AG09309 (cell line): ENCODE measurements at places on chromosomes 3 and 15.

- DNase-seq: no peak
These were observed 191.8 kb downstream of the CGGBP1 start for GRCh38 chr3:87867001-87867400.

- DNase-seq: no peak
These were observed 80.1 kb downstream of the SETD2 start for GRCh38 chr3:47083786-47084185.

DNA sequence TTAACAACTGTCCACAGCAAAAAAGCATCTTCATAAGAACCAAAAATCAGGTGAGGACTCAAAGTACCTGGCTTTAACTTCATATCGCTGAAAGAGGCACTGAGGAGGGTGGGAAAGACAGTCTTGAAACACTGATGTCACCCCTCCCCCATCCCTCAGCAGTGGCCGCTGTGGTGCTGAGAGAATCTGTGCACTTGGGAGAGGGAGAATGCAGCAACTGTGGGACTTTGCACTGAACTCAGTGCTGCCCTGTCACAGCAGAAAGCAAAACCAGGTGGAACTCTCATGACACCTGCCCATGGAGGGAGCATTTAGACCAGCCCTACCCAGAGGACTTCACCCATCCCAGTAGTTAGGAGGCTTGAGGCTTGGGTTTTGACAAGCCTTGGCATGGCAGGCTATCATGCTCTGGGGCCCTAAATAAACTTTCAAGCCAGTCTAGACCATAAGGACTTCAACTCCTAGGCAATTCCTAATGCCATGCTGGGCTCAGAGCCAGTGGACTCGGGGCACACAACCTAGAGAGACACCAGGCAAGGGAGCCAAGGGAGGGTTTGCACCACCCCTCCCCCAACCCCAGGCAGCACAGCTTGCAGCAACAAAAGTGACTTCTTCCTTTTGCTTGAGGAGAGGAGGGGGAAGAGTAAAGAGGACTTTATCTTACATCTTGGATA is 6.1 kb upstream of the ZSCAN2 start:
- no peak for DNase-seq

DNA sequence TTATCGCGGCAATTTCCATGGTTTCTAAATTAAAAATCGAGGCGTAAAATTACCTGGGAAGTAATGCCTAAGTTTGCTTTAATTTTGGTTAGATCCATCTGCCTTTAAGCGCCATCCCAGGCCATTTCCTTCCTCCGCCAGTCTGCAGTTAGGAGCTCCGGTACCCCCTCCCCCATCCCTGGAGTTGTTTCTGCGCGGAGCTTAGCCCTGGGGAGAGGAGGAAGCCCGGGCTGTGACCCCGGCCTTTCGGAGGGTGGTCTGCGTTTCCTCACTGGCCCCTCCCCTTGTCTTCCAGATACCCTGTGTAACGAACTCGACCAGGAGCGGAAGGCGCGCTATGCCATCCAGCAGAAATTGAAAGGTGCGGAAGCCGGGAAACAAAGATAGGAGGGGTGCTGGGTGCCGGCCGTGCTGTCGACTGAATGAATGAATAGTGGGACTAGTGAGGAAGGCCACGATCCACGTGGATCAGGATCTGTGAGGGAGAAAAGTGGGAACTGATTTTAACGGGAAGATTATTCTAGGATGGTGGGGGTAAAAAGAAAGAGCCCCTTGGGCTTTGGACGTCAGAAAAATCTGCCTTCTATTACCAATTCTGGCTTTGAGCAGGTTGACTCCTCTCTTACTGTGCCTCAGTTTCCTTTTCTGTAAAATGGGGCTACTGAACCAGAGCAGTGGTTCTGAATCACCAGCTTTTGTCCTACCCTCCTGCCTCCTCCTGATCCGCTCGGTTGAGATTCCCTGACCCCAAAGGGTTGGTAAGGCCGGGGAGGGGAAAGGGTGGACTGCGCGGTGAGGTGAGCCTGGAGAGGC is 6.7 kb downstream of the RNU6-1 start:
- DNase-seq: no peak

GRCh38 chr3:18712713-18713576 is 287.8 kb upstream of the SATB1 start:
- DNase-seq: no peak
